ENCODE measurements at places on chromosomes 5 and 9. TPM values are rescaled to one million over a fixed set of nuclear protein-coding genes. Genes with fewer than 3 reads are reported as not detected.

RGS7BP gene
- total RNA-seq, result not detected

OR1L6 gene
- not detected for total RNA-seq

GRCh38 chr5:35146406-35146805 lies 83.9 kb downstream of the PRLR start:
- no peak overlapping the region for H3K4me3 ChIP-seq
- no peak overlapping the region for H3K27ac ChIP-seq
- H3K4me1 ChIP-seq, result no peaks in the 10 kb centered on the region
- H3K27me3 ChIP-seq, result peaks cover 56% of the 10 kb centered on the region
- no peaks in the 10 kb centered on the region for H3K36me3 ChIP-seq
- no peak for DNase-seq

DNA sequence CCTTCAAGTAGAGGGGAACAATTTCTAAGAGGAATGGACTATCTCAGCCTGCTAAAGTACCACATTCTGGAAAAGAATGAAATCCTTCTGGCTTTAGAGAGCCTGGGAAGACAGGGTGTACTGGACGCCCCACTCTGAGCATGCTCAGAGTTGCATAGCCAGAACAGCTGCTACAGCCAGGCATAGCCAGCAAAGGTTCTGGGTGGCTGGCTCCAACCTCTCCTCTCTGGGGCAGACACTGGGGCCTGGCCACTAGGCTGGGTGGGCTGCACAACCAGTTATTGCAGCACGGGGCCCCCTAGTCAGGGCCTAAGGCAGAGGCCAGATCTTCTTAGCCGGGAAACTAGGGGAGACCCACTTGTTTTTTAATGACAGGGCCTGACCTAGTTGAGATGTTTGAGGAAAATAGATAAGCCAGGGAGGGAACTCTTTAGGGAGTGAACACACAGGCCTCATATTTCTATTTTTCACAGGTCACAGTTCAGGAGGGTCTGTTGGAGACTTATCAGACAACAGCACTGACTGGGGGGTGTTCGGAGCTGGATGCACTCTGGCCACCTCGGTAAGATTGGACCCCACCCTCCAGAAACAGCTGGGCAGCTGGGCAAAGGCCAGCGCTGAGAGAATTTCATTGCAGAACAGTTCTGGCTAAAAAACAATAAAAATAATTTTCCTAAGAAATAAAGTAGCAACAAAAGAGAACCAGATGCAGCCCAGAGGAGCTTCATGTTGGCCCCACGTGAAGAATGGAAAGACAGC lies 142.9 kb downstream of the LPAR1 start:
- H3K36me3 ChIP-seq, result no peaks in the 10 kb centered on the region
- no peaks in the 10 kb centered on the region for H3K4me1 ChIP-seq
- no peak overlapping the region for H3K4me3 ChIP-seq
- DNase-seq, result no peak
- no peak overlapping the region for H3K27ac ChIP-seq
- H3K27me3 ChIP-seq, result no peaks in the 10 kb centered on the region

DNA sequence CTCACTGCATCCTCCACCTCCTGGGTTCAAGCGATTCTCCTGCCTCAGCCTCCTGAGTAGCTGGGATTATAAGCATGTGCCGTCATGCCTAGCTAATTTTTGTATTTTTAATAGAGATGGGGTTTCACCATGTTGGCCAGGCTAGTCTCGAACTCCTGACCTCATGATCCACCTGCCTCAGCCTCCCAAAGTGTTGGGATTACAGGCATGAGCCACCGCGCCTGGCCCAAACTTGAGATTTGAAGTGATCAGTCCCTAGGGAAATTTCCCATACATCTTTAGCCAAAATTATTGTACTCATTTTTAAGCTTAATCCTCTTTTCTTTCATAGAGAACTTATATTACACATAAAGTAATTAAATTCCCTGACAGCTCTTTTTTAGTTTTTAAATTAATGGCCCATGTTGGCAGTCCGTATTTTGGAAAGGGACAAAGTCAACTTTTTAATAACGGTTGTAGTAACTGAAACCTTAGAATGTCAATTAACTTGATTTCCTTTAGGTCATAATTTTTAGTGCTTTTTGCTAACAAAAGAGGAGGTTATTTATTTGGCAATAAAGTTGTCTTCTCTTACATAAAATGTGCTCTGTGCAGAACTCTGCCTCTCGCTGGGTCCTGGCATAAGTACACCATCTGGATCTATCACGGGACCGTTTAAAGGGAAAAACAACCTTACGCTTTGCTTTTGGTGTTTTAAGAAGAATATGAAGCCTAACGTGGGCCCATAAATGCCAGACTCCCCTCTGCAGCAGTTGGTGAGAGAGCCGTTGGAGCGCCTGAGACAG lies 142.3 kb upstream of the OTULINL start:
- peaks cover 31% of the 10 kb centered on the region for H3K4me1 ChIP-seq
- peaks cover 6% of the 10 kb centered on the region for H3K36me3 ChIP-seq
- H3K27me3 ChIP-seq, result peaks cover 9% of the 10 kb centered on the region
- H3K4me3 ChIP-seq, result no peak overlapping the region

- no peaks in the 10 kb centered on the region for H3K27me3 ChIP-seq
- DNase-seq, result peak; percentile 89
- H3K27ac ChIP-seq, result peak overlapping the region; percentile 96
- peaks cover 47% of the 10 kb centered on the region for H3K36me3 ChIP-seq
- H3K4me1 ChIP-seq, result peaks cover 84% of the 10 kb centered on the region
Measured at GRCh38 chr9:114385397-114386181, 2.2 kb downstream of the AKNA start.

All from activated T-cell treated with anti-CD3 and anti-CD28 coated beads, Interleukin-2, amount 50 U/mL, for 72 hours (primary cell).